Stimulated activated CD4-positive, alpha-beta T cell treated with anti-CD3 and anti-CD28 coated beads, Interleukin-15, amount 100 ng/mL, for 24 hours (primary cell): ENCODE measurements at places on chromosomes 7 and 10.

DNA sequence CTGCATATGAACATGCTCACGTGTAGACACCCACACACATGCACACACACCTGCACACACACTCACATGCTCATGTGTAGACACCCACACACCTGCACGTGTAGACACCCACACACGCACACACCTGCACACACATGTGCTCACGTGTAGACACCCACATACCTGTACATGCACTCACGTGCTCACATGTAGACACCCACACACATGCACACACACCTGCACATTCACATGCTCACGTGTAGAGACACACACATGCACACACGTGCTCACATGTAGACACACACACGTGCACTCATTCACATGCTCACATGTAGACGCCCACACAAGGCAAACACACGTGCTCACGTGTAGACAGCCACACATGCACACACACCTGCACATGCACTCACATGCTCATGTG, 275.8 kb downstream of the PTPRN2 start:
- DNase-seq, result no peak

GRCh38 chr10:127987467-127988380, 80.8 kb downstream of the PTPRE start:
- DNase-seq, result no peak

- DNase-seq, result no peak
These were observed 30.5 kb downstream of the KIAA1217 start for GRCh38 chr10:24239289-24240040.

- DNase-seq, result no peak
These were observed 17.5 kb downstream of the PLXNA4 start for GRCh38 chr7:132558815-132559214.

DNA sequence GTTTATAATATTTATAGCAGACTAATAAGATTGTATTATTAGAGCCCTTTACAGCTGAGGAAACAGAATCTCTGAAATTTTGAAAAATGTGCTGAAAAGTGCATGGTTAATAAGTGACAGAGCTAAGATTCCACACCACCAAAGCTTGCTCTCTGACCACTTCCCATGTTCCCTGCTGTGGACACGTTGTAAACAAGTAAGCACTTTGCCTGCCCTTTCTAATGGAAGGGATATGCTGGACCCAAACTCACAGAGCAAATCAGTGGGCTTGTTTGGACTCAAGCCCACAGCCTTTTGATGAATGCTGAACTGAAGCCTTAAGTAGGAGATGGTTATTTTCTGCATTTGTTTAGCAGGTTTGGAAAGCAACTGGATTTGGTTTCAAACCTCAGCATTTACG, 214.0 kb upstream of the TMEM72 start:
- no peak for DNase-seq

- no peak for DNase-seq
These were observed 118.7 kb downstream of the MAD1L1 start for GRCh38 chr7:2114052-2114451.

DNA sequence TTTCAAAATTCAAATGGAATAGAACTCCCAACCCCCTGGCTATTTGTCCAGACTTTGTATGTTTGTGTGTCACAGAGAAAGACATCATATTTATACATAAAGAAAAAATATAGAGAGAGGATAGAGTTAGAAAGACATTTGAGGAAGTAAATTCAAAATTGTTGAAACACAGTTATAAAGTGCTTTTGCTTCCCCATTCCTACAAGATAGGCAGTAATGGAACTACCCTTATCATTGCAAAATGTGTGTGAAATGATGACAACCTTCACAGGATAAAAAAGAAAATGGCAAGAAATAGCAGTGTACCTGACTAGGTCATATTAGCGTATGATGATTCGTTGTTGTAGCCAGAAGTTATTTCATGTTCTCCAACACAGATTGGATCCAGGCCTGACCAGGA, 63.1 kb downstream of the FZD1 start:
- DNase-seq, result no peak

GRCh38 chr10:42973411-42973810, 103.5 kb upstream of the RET start:
- no peak for DNase-seq

DNA sequence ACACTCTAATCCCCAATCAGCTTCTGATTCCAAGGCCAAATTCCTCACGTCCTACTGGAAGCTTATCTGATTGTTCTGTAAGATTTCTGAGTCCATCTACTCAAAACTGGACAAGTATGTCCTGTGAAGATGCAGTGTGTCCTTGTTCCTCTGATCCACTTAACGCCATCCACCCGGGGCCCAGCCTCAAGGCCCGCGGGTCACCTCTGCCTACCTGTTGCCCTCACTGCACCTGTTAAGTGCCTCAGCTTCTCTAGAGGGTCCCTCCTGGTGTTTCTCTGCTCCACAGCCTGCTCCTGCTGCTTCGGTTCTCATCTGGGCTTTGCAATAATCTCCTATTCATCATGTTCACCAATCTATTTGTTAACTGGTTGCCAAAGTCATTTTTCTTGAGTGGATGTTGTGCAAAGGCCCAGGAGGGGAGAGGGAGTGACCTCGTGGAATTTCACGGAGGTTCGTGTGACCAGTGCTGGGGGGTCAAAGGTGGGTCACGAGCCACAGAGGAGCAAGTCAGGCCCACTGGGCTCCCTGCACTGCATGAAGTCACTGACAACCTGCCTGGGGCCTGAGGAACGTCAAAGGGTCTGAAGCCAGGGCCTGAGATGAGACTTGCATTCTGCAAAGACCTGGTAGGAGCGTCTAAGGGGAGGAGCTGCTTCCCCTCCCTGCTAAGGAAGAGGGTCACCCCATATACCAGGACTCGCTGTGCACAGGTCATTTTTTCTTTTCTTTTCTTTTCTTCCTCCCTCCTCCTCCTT, 338.1 kb downstream of the WDR37 start:
- DNase-seq, result no peak

- no peak for DNase-seq
These were observed 28.6 kb downstream of the OGDH start for GRCh38 chr7:44634839-44635591.

DNA sequence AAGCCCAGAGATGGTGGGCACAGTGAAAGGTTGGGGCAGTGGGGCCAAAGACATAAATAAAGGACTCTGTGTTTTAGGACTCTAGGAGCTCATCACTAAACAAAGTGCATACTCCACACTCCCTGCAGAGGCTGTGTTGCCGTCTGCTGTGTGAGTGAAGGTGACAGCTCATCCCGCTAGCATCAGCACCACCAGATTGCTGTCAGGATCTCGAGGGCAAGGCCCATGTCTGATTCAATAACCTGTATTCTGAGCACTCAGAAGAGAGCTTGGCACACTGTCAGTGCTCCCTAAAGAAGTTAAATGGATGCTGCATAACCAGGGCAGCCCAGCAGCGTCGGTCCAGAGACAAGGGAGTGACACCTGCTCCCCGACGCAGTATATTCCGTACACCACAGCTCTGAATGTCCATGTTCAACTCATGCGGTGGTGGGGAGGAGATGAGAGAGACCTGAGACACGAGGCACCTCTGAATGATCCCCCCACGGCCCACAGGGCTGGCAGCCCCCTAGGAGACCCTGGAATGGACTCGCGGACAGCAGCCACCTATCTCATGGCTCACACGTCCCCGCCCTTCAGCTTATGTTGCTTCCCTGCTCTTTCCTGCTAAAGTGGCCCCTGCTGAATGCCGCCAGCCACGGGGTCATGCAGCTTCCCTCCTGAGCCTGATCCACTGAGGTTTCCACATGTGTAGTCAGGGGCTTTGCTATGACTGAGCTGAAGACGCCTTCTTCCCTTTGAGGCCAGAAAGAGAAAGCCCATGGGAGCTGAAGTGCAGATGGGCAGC, 132.7 kb upstream of the KCNMA1 start:
- DNase-seq, result no peak

- DNase-seq, result no peak
These were observed 85.1 kb downstream of the MGMT start for GRCh38 chr10:129552119-129552518.

DNA sequence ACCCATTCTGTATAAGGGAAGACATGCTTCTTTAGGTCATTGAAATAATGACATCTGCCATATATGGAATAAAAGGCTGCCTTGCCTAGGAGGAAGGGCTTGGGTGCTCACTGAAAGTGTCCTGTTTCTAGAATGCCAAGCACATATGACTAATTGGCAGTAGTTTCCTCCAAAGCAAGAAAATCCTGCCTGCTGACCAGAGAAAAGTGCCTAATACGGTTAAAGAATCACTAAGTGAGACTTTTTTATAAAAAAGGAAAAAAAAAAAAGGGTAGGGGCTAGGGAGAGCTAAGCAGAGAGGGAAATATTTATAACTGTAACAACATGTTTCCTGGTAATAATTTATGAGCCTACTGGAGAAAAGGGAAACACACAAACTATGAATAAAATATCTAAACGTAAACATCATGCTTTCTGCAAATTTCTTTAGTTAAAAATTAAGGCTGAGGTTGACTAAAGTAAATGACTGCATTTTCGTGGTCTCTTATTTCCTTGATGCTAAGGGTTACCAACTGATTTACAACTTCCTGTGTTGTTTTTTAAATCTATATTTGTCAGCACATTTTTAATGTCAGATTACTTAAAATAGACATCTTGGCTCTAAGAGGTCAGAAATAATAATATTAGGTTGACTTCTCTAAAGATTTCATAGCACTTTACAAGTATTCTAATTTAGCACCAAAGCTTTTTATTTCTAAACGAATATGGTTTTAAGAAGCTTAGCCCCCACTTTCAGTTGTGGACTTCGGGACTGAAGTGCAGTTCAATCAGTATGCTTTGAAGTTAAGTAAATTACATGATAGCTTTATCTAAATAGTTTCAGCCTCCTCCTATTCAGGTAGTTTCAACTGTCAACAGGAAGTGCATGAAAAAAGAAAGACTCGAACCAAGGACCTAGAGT, 89.6 kb downstream of the CABCOCO1 start:
- no peak for DNase-seq

GRCh38 chr10:71963351-71964097, 671 bp upstream of the CHST3 start:
- no peak for DNase-seq

GRCh38 chr7:47500103-47500563, 81.8 kb downstream of the TNS3 start:
- DNase-seq, result no peak

DNA sequence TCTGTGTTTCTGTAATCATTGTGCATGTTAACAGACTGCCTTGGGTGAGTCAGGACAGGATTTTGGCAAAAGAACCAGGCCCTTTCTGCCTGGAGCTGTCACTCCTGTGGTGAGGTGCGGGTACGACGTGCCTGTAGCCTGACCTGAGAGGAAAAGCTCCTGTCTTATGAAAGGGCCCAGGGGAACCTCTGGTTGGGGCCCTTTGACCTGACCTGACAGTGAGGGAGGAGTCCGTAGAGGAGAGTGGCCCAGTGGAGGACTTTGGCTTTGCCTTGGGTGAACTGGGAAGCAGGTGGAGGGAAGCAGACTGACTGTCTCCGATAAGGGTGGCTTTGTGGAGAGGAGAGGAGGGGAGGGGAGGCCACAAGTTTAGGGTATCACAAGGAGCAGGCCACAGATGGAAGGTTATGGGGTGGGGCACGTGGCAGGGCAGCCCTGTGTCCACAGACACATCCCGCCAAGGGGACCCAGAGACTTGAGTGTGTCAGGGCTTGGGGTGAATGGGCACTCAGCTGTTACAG, 6.9 kb downstream of the PFKP start:
- no peak for DNase-seq

GRCh38 chr10:4812046-4812445, 14.0 kb upstream of the AKR1E2 start:
- no peak for DNase-seq

GRCh38 chr10:28411648-28412047, 108.8 kb upstream of the MPP7 start:
- peak; percentile 41 for DNase-seq

GRCh38 chr7:91492317-91492716, 228.1 kb downstream of the FZD1 start:
- no peak for DNase-seq

DNA sequence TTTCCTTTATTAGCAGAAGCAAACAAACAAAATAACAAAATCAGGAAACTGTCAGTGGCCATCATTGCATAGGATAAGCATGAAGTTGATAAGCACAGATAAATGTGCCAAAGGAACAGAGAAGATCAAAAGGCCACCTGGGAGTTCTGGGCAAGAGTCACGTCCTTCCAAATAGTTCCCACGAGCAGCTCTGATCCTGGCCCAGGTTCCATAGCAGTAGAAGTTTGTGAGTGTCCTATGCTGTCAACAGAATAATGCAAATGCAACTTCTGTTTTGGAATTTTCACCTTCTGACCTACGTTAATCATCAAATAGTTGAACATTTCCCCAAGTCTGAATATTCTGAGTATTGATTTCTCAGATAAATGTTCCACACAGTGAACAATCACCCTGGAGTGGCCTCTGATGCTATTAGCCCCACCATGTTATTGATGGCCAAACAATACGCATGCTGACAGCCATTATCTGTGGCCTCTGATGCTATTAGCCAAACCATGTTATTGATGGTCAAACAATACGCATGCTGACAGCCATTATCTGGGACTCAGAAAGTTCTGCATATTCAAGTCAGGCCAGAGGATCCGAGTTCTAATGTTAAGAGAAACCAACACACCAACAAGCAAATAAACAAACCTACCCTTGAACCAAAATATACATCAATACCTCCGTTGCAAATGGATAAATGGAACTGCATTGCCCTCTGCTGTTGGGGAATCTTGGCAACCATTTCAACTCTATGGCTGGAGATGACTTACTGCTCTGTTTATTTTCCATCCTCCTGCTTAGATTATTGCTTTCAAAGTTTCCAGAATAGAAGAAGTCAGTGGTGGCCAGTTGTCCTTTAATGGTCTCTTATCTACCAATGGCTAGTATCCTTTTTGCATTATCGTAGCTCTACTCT, 63.3 kb downstream of the MRC1 start:
- DNase-seq, result no peak

DNA sequence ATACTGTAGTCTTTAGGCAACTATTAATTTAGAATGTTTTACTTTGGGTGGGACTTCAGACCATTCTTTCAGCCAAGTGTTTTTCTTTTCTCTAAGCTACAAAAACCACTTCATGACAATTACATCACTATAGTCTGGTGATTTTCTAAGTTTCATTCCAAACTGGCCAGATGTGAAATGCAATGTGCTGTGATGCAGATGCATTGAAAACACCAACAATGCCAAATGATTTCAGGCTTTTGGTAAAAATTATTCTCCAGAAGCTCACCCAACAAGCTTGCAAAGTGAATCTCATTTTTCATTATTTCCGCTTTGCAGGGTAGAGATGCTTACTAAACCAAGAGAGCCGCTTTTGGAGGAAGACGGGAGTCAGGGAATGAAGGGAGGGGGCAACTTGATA, 118.4 kb upstream of the ANK3 start:
- no peak for DNase-seq
